ENCODE measurements at places on chromosomes 7 and 10.

DNA sequence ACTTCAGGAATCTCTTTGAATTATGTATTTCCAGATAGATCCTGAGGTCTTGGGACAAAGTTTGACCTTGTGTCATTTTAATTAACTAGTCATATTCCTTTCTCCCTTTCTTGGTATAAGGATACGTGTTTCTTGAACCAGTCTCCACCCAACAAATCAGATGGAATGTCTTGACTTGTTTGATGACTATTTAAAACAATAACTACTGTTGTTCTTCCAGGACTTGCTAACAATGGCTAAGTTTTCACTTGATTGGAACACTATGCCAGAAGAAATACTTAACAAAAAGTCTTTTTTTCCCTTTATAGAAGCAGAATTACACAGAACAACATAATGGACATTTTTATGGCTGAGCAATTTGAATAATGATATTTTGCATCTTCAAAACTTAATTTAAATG is 43.0 kb upstream of the WIPF3 start:
- DNase-seq = no peak

- no peak for DNase-seq
Measured at GRCh38 chr10:16848562-16849154, 31.4 kb upstream of the RSU1 start.

GRCh38 chr10:1425879-1426278 is 311.4 kb downstream of the ADARB2 start:
- no peak for DNase-seq

GRCh38 chr10:27794157-27794556 is 48.5 kb upstream of the MKX start:
- DNase-seq = no peak

DNA sequence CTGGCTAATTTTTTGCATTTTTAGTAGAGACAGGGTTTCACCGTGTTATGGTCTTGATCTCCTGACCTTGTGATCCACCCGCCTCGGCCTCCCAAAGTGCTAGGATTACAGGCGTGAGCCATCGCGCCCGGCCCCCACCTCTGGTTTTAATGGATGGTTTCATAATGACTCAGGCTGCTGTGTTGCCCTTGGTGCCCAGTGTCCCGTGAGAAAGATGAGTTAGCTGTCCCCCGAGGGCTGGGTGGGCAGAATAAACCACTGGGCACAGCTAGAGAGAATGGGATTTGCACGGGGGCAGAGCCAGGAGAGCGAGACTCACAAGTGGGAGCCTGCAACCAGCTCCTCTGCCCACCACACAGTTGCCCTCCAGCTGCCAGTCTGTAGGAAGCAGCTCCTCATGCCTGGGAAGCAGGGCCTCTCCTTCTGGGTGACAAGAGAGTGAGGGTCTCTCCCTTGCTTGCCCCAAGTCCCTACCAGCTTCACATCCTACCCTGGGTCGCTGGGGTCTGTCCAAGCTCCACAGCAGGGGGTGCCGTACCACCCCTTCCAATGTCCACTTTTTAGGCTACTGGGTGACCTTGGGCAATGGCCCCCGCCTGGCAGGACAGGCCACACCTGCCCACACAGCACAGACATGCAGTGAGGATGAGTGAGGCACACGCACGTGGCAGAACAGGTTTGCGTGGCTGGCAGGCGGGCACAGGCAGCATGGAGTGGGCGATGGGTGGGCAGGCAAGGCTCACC is 16.1 kb upstream of the NDST2 start:
- DNase-seq = no peak

GRCh38 chr7:27106181-27106900 is 3.9 kb upstream of the HOXA2 start:
- DNase-seq = no peak

DNA sequence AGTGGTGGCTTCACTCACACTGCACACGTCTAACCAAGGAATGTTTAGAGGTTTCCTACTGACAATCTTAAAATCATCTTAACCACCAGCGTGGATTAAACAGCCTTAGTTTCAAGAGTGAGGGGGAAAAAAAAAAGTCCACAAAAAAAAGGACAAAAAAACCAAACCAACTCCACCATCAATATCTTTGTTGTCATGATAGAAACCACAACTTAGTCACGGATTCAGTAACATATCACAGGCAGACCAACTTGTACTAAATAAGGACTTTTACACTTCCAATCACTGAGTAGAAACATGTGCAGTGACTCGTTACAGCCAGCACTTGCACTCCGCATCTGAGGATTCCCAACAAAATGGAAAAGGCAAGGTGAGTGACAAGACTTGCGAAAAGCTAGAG is 46.5 kb downstream of the FAM171A1 start:
- no peak for DNase-seq
